Activated CD8-positive, alpha-beta memory T cell treated with anti-CD3 and anti-CD28 coated beads for 4 hours (primary cell): ENCODE measurements at places on chromosomes 5 and 9.

DNA sequence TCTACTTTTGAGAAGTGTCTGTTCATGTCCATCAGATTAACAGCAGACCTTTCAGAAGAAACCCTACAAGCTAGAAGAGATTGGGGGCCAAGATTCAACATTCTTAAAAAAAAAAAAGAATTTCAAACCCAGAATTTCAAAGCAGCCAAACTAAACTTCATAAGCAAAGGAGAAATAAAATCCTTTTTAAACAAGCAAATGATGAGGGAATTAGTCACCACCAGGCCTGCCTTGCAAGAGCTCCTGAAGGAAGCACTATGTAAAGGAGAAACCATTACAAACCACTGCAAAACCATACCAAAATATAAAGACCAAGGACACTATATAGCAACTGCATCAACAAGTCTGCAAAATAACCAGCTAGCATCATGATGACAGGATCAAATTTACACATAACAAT lies 124.6 kb upstream of the PDE4D start:
- DNase-seq: no peak

DNA sequence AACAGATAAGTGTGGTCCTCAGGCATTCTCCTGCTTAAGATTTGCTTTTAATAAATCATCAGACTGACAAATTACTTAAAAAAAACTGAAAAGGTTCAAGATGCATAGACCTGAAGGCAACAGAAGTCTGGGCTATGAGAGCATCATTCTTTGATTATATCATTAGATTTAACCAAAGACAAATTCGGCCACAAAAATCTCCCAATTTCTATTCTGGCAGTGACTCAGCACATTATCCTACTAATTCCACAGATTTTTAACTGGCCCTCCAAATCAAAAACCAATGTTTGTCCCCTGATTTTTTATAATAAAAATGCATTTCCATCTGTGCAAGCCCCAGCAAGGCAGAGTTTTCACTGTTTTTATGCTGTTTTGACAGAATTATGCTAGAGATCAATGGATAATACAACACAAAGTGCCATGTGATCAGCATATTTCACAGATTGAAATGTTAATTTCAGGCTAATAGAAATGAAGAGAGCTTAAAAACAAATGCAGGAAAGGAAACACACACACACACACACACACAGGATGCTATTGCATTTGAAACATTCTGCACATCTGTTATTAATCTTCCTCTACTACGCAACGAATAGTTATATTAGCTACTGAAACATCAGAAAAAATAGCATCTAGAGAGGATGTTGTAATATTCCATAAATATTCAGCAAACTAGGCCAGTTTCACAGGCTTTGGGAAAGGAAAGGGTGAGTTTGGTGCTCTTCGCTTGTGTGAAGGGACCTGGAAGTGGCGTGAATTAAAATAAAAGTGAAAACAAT lies 177.6 kb upstream of the ST8SIA4 start:
- no peak for DNase-seq

DNA sequence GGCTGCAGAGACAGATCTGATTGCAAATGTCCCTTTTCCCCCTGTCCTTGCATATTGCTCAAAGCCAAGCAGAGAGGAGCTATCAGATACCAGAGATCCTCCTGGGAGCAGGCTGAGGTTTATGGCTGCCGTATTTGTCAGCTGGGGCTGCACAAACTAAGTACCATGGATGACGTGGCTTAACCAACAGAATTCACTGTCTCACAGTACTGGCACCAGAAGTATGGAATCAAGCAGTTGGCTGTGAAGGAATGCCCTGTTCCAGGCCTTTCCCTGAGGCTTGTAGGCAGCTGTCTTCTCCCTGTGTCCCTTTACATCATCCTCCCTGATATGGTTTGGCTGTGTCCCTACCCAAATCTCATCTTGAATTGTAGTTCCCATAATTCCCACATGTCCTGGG lies 2.6 kb downstream of the CFAP90 start:
- DNase-seq: no peak

DNA sequence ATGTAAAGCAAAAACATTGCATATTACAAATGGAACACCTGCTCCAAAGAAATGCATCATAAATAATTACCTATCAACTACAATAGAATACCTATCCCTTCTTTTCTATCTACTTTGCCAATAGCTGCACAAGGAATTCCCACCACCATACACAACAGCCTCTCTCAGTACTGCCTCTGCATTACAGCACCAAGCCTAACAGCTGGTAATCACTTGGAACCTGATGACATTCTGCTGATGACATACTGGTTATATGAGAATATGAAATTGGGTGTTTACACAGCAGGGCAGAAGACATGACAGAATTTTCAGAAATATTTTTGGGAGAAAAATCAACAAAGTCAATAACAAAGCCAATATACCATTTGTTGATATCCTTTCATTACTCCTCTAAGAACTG lies 43.2 kb downstream of the PSMB7 start:
- no peak for DNase-seq

DNA sequence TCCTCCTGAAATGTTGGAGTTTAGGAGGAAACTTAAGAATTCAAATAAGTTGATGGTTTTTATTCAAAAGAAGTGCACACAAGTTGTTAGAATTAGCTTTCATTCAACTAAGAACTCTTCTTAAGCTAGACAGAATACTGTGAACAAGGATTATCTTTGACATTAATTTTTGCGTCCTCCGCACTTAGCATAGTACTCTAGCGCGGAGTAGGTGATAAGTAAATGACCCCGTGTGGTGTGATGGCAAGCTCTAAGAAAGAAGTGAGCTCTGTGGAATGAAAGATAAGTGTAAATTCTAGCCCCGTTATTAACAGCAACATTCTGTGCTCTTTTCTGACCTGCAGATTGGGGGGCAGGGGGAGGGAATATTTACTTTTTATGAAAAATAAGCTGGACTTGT lies 1.0 kb downstream of the BRIX1 start:
- DNase-seq: no peak

DNA sequence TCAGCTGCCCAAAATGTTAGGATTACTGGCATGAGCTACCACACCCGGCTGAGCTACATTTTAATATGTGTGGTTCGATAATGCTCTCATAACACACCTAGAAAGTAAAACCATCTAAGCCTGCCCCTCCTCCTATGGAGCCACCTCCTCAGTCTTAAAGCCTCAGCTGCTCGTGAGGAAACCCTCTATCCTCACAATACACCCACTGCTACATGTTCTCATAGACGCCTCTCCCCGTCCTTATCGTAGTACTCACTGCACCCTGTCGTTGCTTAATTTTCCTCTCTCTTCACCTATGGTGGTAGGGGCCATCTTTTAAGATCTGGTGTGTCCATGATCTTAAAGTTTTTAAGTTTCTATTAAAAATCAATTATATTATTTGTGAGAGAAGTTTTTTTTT lies 72.9 kb downstream of the RCL1 start:
- no peak for DNase-seq

DNA sequence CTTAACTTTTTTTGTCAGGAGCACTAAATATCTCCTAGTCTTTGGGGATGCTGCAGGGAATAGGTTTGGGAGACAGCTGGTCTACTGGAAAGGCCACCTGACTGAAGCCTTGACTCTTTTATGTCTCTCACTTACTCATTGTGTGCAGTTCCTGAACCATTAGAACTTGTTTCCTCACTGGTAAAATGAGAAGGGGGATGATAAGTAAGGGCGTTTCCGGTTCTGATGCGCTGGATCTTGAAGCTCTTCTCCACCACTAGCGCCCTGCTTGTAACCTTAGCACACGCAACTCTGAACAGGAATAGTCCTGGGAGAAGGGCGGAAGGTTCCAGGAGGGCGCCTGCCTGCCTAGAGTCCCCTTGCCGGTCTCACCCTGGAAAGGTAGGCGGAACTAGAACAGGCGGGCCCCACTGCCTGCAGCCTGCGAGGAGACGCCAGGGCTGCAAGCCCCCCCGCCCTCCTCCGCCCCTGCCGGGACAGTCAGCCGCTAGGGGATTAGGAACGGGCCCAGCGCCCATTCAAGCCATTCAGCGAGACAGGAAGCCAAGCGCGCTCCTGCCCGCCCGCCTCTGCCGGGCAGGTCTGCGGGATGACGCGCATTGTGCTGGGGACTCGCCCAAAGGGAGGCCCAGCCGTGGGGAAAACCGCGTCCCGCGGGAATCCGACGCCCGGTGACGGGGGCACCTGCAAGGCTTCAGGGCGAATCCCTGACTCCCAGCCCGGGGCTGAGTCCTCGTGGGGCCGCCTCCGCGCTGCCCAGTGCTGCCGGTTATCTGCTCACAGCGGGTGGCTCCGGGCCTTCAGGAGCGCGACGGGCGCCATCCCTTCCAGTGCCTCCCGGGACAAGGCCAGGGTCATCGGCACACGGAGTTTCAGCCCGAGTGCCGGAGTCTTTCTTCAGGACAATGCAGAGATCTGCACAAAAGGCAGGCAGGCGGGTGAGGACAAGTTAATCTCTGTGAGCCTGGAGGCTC lies 44.0 kb upstream of the XPA start:
- DNase-seq: no peak
